ENCODE measurements at places on chromosomes 4 and X.

DNA sequence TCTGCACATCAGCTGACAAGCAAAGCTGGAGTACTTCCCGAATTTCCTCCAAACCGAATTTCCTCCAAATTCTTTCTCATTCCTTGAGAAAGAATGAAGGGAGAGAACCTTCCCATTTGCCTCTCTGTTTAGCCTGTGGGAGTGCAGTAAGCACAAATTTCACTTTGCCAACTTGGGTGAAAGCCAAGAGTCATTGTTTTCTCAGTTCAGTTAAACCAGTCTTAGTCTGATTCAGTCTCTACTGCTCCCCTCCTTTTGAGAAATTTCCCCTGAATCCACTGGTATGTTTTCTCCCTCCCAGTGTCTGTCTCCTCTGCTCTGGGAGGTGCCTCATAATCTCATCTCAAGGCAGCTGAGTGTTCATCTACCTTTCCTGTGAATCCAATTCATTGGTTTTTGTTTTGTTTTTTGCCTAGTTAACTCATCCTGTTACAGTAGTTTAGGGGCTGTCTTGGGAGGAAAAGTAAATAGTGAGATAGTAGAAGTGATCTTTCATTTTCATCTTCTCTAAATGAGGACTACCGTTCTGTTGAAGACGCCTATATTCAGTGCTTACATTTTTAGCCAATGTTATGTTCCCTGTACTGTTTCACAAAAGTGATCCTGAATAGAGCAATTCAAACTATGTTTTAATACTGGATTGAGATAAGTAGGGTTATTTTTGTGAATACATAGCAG lies 49.0 kb downstream of the SYTL5 start:
- DNase-seq = no peak

DNA sequence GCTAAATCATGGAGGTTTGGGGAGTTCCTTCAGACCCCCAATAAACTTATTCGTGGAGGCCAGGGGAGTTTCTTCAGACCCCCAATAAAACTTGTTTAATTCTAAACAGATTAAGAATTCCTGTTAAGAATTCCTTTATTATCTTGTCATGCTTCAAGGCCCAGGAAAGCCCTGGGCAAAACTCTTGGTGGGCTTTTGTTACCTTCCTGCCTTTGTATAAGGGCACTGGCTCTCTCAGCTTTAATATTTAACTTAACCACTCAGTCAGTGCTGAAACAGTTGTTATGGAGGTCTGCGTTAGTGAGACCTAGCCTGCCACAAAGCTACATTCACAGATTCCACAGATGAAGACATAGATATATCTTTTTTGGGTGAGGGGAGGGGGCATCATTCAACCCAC lies 29.0 kb upstream of the LGI2 start:
- no peak for DNase-seq

- DNase-seq = no peak
Measured at GRCh38 chr4:177952723-177953122, 510.5 kb upstream of the AGA start.

GRCh38 chrX:11648705-11649519 lies 16.8 kb downstream of the ARHGAP6 start:
- no peak for DNase-seq

- no peak for DNase-seq
Measured at GRCh38 chr4:189304167-189304566, 636.5 kb upstream of the FRG1 start.

DNA sequence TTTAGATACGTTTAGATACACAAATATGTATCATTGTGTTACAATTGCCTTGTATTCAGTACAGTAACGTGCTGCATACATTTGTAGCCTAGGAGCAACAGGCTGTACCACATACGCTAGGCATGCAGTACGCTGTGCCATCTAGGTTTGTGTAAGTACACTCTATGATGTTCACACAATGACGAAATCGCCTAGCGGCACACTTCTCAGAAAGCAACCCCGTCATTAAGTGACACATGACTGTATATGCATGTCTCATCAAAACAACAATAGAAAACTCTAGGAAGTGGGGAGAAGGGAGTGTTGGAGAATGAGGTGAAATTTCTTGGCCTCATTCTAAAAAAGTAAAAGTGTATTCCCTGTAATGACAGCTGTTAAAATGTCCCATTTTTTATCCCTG lies 32.7 kb downstream of the CCDC149 start:
- no peak for DNase-seq

- no peak for DNase-seq
Measured at GRCh38 chr4:175772170-175772705, 39.8 kb downstream of the GPM6A start.

DNA sequence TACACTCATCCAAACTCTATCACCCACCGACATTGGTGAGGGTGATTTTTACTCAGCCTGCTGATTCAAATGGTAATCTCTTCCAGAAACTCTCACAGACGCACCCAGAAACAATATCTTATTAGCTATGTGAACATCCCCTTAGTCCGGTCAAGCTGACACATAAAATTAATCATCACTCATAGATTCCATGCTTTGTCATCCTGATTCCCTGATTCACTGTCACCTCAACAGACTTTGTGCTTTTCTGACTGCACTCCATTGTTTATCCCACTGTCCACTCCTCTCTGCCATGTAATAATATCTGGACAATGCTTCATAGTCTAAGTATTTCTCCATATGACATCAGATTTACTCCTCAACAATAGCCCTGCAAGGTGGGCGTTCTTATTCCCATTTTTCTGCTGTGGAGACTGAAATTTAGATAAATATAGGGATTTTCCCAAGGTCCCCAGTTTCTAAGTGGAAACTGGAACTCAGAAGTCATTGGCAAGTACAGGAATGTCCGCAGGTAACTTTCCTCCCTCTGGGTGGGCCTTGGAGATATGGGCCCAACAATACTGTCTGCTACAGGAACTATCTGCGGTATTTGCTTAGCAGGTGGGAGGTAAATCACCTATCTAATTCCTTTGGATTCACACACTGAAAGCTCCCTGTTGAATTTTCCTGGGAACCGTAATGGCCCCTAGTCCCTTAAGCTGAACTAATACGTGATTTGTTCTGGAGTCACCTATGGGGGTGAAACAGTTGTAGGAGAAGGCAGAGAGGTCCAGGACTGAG lies 228.6 kb upstream of the BCOR start:
- no peak for DNase-seq
